ENCODE measurements at places on chromosomes 2 and 18.
A peak's percentile ranks its signal among the peaks of the same experiment; 100 is the strongest.

DNA sequence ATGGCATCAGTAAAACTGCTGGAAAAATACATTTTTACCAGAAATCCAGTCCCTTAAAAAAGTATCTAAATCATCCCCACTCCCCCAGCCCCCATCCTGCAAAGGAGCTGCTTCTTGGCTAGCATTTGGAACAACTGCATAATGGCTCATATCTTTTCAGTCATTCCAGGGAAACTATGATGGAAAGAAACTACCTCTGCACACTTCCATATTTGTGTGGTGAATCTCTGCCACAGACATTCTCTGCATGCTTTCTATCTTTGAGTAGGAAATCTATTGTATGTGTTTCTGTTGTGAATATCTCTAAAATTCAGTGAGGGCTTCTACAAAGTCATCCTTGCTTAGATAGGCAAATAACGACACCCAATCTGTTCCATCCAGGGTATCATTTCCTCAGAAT lies 632.3 kb downstream of the LRP1B start:
- DNase-seq = no peak

GRCh38 chr2:45233301-45233700 lies 224.0 kb upstream of the SIX2 start:
- no peak for DNase-seq

GRCh38 chr2:30106543-30106942 lies 40.3 kb upstream of the YPEL5 start:
- no peak for DNase-seq

- DNase-seq = no peak
Measured at GRCh38 chr18:76339246-76339620, 155.8 kb downstream of the ZNF516 start.

GRCh38 chr2:80300954-80301353 lies 3.6 kb downstream of the LRRTM1 start:
- no peak for DNase-seq

GRCh38 chr18:80148326-80149199 lies 39.5 kb downstream of the ADNP2 start:
- DNase-seq = no peak

- DNase-seq = no peak
Measured at GRCh38 chr2:149586898-149587219, 716 bp downstream of the MMADHC start.

DNA sequence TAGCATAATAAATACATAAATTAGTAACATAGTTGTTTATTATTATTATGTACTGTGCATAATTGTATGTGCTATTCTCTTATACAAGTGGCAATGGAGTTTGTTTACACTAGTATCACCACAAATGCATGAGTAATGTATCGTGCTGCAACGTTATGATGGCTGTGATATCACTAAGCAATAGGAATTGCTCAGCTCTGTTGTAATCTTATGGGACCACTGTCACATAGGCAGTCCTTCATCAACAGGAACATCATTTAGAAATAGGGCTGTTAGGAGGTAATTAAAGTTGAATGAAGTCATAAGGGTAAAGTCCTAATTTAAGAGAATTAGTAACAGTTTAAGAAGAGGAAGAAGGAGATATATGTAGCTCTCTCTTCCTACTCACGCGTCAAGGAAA lies 33.8 kb downstream of the TEX51 start:
- DNase-seq = no peak

GRCh38 chr2:146265656-146266055 lies 1579.2 kb upstream of the ACVR2A start:
- no peak for DNase-seq

GRCh38 chr2:42853549-42854206 lies 61.3 kb upstream of the HAAO start:
- no peak for DNase-seq

DNA sequence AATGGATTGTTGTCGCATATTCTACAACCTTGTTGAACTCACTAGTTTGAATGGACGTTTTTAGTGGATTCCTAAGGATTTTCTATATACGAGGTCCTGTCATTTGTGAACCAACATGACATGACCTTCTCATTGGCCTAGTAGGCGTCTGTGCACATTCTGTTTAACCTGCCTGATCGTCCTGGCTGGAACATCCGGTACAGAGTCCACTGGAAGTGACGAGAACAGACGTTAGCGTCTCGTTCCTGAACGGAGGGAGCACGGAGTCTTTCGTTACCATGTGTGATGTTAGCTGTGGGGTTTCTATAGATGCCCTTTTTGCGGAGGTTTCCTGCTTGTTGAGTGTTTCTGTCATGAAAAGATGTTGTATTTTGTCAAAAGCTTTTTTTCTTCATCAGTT lies 61.9 kb downstream of the SLC66A2 start:
- DNase-seq = no peak

GRCh38 chr2:141264848-141265247 lies 866.0 kb downstream of the LRP1B start:
- no peak for DNase-seq

DNA sequence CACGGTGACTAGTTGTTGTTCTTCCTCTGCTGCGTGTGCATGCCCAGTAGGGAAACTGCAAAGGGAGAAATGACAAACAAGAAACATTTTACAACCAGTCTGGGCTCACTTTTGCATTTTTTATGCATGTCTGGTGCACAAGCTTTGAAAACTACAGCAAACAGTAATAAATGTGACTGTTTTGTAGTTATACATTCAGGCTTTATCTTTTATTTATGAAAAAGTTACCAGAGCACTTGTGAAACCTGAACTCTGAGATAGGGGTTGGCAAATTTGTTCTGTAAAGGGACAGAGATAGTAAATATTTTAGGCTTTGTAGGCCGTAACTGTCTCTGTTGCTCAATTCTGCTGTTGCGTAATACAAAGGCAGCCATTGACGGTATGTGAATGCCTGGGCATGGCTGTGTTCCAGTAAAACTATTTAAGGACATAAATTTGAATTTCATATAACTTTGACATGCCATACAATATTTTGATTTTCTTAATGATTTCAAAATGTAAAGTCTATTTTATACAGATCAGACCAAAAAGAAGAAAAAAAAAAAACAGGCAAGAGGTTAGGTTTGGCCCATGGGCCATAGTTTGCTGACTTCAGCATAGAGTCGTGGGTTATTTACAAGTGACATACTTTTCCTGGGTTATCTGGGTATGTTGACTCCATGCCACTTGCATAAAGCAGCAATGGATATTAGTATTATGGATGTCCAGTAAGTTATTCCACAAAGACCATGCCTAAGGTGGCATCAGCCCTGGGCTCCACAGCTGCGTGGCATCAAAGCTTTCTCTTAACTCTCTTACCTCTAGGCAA lies 53.6 kb upstream of the EML6 start:
- peak; percentile 33 for DNase-seq

GRCh38 chr2:43819491-43820163 lies 19.0 kb downstream of the ABCG5 start:
- no peak for DNase-seq

DNA sequence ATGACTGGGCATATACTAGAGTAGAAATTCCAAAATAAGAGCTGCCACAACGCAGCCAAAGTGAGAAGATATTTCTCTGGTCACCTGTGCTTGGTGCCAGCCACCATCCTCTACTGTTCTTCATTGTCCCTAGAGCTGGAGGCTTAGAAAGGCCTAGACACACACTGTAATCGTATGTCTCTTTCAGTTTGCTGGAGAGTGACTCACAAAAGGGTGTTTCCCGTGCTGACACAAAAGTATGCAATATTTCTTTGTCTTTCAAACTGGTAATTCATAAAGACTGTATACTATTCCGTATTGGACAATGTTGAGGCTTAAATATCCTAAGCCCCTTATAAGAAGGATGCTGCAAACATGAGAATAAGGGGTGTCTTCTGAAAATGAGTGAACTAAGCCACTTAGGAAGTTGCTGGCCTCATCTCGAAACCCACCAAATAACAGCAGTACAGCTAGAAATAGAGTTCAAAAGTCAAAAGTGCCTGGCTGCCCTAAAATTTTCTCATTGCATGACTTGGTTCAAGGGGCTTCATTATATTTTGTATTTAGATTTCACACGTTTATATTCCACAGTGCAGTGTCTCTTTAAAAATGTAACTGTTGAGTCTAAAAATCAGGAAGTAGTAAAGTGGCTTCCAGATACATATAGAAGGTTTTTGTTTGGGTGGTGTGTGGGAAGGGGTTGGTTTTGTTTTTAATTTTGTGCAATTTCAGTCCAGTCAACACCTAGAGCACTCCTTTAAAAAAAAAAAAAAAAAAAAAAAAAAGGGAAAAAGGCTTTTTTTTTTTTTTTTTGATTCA lies 601.1 kb downstream of the ARHGAP15 start:
- DNase-seq = no peak

DNA sequence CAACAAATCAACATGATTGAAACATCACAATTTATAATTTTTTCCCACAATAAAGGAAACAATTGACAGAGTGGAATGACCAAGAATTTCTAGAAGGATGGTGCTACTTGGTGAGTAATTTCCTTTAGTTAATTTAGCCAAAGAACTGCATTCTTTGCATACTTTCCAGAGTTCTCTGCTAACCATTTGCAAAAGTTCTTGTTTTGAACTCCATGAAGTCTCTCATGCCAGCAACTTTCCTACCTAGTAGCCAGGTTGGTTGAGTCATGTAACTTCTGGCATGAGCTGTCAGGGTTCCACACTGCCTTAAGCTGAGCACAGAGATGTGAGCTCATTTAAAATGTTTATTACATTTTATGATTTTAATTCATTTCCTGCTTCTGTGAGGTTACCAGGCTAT lies 539.6 kb downstream of the PID1 start:
- no peak for DNase-seq

- no peak for DNase-seq
Measured at GRCh38 chr2:222919841-222920526, 59.1 kb downstream of the ACSL3 start.

- DNase-seq = no peak
Measured at GRCh38 chr18:76234676-76235060, 260.4 kb downstream of the ZNF516 start.

DNA sequence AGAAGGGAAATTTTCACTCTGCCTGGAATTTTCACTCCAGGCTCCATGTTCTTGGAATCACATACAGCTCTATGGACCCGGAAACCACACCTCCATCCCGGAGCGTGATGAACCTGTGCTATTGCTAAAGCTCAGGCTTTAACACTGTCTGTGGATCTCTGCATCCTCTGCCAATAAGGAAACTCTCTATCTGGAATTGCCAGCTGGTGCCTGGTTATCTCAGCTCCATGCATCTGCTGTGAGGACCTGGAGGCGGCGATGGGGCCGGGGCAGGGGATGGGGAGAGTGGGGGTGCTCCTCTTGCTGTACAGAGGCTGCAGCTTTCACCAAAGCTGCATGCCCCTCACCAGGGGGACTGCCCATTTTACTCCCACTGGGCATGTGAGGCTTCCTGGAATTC lies 754.0 kb upstream of the SOX11 start:
- no peak for DNase-seq

- DNase-seq = no peak
Measured at GRCh38 chr2:16196687-16197503, 256.5 kb downstream of the MYCN start.

GRCh38 chr2:136116151-136116812 lies 1.7 kb downstream of the CXCR4 start:
- DNase-seq = no peak

GRCh38 chr2:215241791-215242305 lies 70.0 kb upstream of the ATIC start:
- DNase-seq = no peak

DNA sequence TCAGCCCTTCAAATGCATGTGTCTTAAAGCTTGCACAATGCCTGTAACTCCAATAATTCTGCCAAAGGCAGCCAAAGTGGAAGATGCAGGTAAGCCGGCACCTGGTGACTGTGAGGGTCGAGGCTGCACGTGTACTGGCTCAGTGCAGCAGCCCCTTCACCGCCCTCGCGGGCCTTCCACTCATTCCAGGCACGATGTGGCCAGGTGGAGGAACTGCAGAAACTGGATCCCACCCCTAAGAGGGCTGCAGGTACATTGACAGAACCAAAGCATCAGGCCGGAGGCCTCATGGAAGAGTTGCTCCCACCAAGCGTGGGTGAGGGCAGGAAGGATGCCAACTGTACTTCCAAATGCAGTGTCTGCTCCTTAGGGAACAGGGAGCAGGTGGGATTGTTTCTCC lies 253.4 kb downstream of the HDAC4 start:
- no peak for DNase-seq

DNA sequence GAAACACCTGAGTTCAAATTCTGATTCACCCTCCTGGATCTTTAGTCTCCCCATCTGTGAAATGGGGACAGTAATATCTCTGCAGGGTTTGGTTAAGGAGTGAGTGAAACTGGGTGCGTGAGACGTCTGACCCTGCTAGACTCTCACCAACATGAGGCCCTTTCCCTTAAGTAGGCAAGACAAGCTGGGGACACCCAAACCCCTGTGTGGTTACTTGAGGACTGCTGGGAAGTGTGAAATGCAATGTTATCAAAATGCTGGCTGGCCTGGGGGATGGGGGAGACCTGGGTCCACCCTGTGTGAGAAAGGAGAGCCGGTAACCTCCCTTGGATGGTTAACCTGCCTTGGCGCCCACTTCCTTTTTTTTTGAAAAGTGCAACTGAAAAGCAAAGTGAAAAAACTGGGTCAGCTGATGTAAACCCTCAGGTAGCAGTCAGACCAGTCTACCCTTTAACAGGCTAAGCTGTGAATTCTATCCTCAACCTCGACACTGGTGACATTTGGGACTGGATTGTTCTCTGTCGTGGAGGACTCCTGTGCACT lies 82.3 kb downstream of the INPP5D start:
- DNase-seq = no peak
